Stimulated activated CD4-positive, alpha-beta T cell treated with anti-CD3 and anti-CD28 coated beads, Interleukin-4, amount 100 ng/mL, for 48 hours (primary cell): ENCODE measurements at places on chromosomes 16 and 17.
A peak's percentile ranks its signal among the peaks of the same experiment; 100 is the strongest.

- DNase-seq, result no peak
These were observed 2.3 kb downstream of the DLG4 start for GRCh38 chr17:7217113-7217987.

DNA sequence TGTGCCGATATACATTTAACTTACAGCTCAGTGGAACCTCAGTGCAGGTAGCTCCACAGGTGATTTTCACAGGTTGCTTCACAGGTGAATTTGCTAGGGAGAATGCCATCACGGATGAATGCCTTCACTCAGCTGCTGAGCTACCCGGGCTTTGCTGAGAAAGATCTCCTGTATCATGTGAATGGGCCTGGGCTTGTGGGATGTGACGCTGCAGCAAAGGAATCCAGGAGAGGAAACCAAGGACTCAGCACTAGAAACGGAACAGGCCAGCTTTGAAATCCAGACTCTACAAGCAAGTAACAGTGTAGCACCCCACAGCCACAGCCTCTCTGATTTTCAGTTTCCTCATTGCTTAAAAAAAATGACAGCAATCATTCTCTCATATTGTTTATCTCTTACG, 271.4 kb upstream of the MAF start:
- no peak for DNase-seq

DNA sequence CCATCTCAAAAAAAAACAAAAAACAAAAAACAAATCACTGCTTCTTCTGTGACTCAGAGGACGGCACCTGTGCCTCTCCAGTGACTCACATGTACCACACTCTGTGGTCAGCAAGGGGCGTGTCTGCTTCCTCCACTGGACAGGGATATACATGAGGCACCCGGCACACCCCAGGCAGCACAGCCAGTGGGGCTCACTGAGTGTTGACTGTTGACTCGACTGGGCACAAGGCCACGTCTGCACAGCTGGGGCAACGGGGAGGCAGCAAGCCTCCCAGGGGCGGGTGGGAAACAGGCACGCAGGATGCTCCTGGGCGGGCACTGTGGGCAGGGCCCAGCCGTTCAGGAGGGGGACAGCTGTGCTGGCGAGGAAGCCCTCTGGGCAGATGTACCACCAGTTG, 64.1 kb downstream of the TIMM22 start:
- peak; percentile 11 for DNase-seq

DNA sequence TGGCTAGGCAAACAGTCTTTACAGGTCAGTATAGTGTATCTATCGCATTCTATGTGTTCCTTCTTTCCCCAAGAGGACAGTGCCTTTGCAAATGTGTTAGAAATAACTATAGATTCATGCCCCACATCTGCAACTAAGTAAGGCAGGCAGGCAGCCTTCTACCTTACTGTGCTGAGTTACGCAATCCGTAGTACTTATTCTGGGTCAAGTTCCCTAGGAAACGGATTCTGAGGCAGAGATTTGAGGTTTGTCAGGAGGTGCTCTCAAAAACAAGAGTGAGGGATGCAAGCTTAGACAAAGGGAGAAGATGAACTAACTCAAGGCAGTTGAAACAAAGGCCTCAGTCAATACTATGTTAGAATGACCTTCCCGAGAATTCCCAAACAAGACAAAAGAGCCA, 12.7 kb upstream of the ANKFY1 start:
- no peak for DNase-seq

DNA sequence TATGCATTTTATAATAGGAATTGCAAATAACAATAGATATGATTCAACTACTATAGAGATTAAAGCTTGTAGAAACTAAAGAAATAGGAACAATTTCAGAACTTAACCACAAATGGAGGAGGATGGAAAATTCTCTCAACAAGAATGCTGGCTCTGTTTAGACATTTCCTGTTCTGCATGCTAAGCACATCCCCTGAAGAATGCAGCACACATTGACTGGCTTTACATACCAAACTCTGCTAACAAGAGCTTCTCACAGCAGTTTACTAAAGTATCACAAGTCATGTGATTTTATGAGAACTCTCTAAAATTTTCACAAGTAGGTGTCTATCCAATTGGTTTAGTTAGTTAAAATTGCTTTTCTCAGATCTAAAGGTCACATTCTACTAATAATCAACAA, 85.2 kb downstream of the SPAG9 start:
- no peak for DNase-seq

DNA sequence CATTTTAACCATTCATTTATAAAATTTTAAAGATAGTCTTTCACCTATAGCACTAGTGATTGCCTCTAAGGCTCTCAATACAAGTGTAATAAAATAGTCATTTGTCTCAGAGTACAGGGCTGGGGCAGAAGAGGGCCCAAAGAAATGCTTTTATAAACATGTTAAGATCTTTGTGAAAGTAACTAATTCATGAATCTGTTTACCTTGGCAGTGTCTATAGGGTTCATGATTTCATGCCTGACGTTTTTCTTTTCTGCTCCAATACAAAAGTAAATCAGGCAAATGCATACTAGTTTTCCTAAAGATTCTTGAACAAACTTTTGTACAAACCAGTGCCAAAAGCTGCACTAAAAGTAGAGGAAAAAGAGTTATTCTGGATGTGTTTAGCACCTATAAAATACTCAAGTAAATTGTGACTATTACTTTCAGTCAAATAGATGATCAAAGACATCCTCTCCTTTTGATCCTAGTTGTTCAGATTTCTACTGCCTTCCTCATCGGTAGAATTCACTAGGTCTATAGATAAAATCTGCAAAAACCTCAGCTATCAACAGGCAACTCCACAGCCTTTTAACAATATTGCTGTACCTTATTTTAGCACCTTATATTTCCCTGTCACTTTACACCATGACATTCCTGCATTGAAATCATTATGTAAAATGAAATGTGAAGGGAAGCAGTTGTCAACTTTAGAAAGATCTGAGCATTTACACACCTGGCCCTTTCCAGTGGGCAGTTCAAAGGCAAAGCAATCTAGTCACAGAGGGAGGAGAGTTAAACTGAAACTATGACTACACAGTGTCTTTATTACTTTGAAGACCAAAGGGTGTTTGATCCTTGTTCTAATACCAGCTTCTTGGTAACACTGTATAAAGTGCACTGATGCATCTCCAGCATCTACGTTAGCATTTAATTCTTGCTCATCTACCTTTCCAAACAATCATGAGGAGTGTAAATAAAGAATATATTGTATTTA, 100.0 kb upstream of the MED13 start:
- DNase-seq, result no peak

DNA sequence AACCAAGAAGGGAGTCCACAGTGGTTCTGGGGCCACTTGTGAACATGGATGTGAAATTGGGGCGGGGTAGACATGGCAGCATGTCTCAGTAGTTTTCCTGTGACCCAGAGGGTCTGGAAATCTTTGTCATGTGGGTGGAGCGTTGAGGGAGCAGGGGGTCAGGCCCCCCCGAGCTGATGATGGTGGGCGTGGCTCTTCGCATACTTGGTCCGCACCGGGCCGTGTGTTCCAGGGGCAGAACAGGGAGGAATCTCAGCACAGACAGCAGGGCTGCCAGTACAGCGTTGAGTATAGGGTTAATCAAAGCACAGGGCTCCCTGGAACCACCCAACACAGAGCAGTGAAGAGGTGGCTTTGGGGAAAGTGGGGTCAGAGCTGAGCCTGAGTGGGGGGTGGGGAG, 267.5 kb downstream of the SEC14L1 start:
- DNase-seq, result no peak

DNA sequence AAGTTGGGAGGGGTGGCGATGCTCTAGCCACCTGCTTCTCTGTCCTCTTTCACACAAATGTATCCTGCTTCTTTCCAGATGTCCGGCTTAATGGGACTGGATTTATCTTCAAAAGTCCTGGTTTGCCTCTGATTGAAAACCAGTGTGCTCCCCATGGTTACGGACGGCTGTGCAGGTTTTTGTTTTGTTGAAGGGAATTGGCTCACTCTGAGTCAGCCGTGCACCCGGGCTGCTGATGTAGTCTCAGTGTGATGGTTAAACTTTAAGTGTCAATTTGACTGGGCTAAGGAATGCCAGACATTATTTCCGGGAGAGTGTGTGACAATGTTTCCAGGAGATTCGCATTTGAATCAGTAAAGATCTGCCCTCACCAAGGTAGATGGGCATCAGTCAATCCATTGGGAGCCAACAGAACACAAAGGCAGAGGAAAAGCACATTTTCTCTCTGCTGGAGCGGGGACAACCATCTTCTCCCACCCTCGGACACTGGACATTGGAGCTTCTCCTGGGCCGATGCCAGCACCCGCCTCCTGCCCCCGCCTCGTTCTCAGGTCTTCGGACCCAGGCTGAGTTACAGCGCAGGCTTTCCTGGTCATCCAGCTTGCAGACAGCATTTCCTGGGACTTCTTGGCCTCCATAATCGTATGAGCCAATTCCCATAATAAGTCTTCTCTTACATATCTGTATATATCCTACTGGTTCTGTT, 126.9 kb upstream of the TNRC6C start:
- DNase-seq, result no peak

DNA sequence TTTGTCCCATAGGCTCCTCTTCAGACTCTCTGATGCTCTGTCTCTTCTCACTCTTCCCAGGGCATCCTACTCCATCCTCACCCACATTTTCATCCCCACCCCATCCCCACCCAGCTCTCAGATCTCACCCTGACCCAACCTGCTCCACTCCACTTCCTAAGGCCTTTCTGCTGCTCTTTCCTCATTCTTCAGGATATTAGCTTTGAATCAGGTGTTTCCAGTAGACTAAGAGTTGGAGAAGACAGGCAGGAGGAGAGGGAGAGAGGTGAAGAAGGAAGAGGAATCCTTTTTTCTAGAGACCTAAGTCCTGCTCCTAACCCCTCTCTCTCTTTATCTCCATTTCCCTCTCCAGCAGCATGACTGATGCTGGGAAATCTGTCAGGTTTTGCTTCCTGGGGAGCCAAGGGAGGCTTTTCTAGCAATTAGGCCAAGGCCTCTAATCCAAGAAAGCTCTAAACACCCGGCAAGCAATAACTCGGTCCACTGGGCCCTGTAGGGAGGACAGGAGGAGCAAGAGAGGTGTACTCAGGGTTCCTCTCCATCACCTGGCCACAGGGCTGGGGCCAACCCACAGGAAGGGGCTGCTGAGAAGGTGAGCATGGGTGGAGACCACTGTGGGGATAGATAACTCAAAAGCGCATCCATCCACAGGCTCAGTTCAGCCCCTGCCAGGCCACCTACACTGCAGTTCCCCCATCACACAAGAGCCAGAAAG, 133.3 kb downstream of the TMEM132E start:
- no peak for DNase-seq

GRCh38 chr17:48637323-48638260, 11.4 kb upstream of the HOXB9 start:
- DNase-seq, result no peak

GRCh38 chr17:48905987-48906515, 2.2 kb upstream of the UBE2Z start:
- no peak for DNase-seq

- DNase-seq, result no peak
These were observed 17.4 kb downstream of the IL34 start for GRCh38 chr16:70663524-70664324.

GRCh38 chr17:44014133-44014436, 678 bp downstream of the TMEM101 start:
- no peak for DNase-seq

DNA sequence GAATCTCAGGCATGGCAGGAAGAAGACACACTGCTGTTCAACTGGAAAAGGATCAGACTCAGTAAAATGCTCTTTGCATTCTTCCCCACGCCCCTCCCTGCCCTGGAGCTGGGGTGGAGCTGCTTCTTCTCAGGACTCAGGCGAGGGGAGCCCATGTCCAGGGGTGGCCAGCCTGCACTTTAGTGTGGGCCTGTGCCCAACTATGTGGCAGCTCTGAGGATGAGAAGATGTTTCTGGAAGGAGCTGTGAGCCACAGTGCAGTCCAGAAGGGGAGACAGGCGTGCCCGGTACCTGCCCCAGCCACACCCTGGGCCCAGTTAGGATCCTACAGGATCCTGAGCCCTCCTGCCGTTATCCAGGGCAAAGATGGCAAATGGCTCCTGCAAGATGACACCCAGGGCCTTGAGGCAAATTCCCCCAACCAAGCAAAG, 120.3 kb downstream of the ANKRD11 start:
- no peak for DNase-seq

DNA sequence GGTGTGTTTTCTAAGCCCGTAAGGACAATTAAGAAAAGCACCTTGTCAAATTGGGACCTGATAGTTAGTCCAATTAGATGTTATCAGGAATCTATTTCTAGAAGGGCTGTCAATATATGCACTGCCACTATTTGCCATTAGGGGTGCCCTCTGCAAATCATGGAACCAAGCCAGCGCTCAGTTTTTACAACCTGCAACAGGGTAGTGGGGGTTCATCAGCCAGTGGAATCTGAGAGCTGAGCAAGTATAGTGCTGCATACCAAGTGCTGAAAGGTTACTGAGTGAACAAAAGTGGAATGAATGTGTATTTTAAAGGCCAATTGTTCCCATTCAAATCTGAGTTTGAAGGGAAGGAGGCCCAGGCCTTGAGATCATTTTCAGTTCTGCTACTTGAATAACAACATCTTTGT, 10.4 kb downstream of the PRR11 start:
- DNase-seq, result peak; percentile 24

GRCh38 chr16:22977294-22977697, 163.3 kb downstream of the HS3ST2 start:
- DNase-seq, result no peak

DNA sequence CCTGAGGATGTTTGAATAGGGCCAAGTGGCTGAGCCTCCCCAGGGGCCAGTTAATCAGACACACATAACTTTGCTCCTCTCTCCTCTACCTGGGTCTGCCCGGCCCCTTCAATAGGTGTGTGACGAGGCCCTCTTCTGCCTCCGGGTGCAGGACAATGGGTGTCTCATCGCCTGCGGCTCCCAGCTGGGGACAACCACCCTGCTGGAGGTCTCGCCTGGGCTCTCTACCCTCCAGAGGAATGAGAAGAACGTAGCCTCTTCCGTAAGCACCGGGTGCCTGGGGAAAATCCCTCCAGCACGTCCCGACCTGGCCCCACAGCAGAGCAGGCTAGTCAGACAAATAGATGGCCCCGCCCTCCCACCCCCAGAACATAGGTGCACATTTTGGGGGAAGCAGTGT, 16.1 kb upstream of the KIF19 start:
- DNase-seq, result no peak

GRCh38 chr17:34920676-34921075, 40.6 kb downstream of the CCT6B start:
- DNase-seq, result no peak

GRCh38 chr16:79297805-79298204, 302.7 kb downstream of the MAF start:
- no peak for DNase-seq
